ENCODE measurements at places on chromosomes 13 and 19.

DNA sequence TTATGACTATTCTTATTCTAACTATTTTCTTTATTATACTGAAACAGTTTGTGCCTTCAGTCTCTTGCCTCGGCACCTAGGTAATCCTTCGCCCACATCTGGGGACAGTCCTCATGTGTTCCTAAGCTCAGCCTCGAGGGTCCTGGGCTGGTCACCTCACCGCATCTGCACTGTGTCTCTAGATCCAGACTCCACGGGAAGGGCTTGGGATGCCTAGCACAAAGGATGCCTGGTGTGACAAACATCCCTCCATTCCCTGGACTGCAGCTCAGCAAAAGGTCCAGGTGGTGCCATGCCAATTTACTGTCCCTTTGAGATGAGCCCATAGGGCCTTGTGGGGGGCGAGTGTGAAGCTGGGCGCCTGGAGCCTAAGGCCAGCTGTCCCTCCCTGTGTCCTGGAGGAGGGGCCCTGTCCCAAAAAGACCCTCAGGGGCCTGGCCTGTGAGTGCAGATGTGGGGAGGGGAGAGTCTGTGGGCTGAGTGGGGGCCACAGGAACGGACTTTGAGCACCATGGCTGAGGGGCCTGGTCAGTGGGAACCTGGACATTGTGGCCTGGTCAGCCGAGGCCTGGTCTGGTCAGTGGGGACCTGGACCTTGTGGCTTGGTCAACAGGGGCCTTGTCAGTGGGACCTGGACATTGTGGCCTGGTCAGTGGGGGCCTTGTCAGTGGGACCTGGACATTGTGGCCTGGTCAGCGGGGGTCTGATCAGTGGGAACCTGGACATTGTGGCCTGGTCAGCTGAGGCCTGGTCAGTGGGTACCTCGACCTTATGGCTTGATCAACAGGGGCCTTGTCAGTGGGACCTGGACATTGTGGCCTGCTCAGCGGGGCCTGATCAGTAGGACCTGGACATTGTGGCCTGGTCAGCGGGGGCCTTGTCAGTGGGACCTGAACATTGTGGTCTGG is 45.1 kb upstream of the TPM4 start:
- DNase-seq: no peak

DNA sequence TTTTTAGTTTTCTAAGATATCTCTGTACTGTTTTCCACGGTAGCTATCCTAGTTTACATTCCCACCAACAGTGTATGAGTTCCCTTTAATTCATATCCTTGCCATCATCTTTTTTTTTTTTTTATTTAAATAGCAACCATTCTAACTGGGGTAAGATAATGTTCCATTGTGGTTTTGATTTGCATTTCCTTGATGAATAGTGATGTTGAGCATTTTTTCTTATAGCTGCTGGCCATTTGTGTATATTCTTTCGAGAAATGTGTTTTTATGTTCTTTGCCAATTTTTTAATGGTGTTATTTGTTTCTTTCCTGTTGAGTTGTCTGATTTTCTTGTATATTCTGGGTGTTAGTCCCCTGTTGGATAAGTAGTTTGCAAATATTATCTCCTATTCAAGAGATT is 454.8 kb downstream of the DACH1 start:
- no peak for DNase-seq

DNA sequence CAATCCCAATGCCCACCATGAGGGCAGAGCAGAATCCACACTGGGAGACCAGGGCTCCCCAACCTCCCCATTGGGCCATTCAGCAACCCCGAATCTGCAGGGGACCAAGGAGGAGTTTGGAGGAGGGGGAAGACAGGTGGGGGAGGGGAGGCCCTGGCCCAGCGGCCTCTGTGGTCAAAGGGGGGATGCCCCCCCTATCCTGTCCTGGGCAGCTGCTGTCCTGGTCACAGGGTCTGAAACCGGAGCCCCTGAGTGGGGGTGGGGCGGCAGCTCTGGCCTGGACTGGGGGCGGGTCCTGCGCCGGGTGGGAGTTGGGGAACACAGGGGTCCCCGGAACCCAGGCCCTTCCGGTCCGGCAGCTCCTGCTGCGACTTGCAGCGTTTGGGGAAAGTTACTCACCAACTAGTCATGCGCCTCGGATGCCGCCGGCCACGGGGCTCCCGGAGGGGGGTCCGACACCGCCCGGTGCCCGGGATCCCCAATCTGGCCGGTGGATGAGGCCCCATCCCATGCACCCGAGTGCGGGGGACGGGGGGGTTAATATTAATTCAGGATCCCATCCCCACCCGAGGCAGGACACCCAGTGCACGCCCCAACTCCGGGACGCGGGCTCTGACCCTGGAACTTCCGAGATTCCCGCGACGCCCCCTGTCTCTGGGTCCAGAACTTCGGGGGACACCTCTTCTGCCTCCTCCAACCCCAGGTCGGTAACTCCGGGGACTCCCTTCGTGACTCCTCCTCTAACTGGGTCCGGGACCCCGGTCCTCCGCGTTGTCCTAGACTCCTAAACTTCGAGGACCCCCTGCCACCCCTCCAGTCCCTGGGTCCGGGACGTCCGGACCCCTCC is 872 bp downstream of the HOMER3 start:
- peak; percentile 49 for DNase-seq

DNA sequence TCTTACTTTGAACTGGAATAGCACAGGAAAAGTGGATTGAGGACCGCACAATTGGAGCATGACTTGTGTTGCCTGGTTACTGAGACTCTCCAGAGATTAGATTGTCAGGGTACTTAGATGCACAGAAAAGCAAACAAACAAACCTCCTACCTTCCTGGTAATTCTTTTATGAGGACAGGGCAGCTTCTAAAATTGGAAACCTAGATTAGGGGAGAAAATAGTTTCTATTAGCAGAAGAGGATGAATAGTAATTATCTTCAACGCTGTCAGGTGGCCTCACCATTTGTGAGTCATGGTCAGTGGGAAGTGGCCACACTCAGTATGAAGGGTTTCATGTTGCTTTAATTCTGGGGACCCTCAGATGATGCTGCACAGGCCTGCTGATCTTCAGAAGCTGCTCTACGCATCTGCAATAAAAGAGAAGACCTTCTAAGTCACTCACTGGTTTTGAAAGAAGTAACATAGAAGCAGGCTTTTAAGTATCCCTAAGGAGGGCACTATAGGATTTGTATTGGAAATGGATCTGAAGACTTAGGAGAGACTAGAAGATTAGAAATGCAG is 106.8 kb downstream of the LACC1 start:
- no peak for DNase-seq

DNA sequence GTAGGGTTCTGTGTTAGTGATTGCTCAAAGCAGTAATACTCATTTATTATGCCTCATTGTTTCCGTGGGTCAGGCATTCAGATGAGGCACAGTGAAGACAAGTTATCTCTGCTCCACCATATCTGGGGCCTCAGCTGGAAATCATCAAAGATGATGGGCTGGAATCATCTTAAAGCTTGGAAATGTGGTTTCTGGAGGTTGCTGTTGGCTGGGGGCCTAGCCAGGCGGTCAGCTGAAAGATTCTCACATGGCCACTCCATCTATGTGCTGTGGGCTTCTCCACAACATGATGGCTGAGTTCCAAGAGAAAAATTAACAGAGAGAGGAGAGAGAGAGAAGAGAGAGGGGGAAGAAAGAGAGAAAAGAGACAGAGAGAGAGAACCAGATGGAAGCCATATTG is 75.5 kb downstream of the OLFM4 start:
- peak; percentile 75 for DNase-seq

DNA sequence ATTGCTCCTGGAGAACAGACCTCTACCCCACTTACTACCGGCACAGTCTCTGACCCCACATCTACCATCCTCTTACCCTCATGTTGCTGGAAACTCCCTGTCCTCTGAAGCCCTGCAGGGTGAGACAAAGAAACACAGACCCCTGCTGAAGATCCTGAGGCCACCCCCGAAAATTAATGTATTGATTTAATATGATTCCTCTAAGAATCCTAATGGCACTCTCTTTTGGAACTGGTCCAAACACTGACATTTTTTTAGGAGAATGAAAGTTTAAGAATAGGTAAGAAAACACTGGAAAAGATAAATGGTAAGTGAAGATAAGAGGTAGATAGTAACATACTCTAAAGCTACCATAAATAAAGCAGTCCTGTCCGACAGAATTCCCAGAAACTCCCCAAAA is 5.3 kb downstream of the DMKN start:
- no peak for DNase-seq

DNA sequence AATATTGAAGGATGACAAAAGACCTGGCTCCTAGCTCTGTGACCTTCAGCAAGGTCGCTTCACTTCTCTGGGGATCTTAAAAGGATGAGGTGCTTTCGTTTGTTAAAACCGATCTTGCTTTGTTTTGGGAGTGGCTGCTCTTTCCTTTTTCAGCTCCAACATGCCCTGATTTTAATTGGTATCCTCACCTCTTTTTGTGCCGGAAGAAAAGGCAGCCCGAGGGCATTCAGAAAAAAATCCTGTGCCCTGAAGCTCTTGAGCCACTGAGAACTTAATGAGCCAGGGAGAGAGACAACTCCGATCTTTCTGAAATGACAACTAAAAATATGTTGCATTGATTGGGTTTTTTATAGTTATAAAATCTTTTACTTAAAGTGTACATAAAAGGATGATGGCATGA is 19.4 kb downstream of the CLDN10 start:
- no peak for DNase-seq

DNA sequence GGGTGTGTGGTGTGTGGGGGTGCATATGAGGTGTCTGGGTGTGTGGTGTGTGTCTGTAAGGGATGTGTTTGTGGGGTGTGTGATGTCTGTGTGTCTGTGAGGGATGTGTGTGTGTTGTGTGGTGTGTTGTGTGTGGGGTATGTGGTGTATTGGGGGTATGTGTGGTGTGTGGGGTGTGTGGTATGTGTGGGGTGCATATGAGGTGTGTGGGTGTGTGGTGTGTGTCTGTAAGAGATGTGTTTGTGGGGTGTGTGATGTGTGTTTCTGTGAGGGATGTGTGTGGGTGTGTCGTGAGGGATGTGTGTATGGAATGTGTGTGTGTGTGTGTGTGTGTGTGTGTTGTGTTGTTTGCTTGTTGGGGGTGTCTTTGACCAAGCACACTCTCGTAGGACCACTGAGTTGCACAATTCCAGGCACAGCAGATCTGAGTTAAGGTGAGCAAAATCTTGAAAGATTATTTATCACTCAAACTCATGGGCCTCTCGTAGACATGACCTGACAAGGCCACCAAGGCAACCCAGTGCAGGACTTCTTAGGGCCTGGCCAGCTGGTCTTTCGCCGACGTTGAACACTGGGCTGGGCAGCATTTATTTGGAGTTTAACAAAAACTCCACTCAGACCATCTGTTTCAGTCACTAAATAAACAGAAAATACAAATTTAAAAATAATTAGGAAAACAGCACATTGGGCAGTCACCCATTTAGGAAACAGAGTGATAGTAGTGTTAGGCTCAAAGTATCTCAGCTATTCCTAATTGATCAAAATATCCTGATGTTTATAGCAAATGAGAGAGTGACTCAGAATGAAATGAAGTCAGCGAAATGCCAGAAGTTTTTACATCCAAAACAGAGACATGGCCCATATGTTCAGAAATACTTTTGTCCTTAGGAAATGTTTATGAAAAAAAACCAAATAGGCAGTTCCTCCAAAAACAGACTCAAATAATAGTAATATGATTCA is 301.1 kb downstream of the FGF9 start:
- peak; percentile 76 for DNase-seq

DNA sequence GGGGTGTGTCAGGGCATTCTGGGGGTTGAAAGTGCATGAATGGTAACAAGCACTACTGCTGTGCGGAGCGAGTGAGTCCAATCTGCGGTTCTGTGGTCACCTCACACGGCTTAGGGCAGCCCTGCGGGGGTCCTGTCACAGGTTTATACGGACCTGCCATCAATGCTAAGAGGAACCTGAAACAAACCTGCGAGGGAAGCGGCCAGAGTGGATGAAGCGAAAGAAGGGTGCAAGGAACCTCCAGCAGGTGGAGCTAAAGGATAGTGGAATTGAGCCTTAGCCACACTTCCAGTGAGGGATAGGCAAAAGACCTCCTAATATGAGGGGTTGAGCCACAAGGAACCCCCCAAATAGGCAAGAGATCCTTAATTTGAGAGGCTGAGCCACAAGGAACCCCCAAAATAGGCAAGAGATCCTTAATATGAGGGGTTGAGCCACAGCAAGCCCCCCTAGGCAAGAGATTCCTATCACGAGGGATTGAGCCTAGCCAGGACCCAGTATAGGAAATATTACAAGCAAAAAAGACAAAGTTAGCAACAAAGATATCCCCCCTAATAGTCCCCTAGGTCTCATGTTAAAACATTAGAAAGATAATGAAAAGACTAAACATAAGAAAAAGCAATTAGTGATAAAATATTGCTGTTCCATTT is 6.3 kb upstream of the ZNF69 start:
- peak; percentile 36 for DNase-seq

DNA sequence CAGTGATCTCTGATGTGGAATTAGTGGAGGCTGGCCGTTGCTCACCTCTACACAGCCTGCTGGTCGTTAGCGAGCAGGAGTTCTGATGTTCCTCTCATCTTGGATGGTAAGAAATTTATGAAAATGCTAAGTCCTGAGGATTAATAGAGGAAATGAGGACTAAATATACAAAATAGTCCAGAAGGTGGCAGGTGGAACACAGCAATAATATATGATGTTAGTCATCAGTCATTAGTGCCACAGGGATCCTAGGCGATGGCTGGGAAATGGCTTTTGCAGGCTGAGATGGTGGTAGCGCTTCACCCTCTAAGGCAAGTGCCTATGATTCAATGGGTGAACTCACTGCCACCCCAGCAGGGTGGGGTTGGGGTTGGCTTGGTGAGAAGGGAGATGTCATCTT is 338.6 kb upstream of the TMTC4 start:
- DNase-seq: no peak

GRCh38 chr19:10717054-10717355 is 874 bp upstream of the DNM2 start:
- DNase-seq: no peak

GRCh38 chr19:47005873-47006272 is 13.8 kb upstream of the NPAS1 start:
- no peak for DNase-seq

DNA sequence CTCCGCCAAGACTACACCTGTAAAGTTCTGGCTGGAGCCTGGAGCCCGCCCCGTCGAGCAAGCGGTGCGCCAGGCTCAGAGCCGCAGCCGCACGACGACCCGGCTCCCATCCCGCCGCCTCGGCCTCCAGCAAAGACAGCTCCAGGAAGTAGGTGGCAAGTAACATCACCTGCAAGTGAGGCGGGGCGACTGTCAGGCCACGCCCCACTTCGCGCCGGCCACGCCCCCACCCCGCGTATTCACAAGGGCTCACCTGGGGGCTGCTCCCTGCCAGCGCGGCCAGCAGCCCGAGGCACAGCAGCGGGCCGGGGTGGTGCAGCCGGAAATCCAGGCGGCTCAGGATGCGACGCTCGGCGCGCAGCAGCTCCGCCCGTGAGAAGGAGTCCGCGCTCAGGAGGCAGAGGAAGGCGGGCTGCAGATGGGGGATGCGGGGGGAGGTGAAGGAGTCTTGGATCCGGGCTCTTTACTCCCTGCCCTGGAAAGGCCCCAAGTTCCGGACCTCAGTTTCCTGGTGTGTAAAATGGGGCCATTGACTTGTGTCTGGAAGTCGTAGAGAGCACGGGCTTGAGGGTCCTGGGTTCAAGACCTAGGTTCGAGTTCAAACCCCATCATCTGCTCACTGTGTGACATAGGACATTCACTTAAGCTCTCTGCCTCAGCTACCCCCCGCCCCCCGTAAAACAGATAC is 3.2 kb downstream of the CCNP start:
- no peak for DNase-seq

GRCh38 chr13:112722433-112723263 is 32.8 kb downstream of the ATP11A start:
- DNase-seq: peak; percentile 73

Measured in fibroblast of skin of abdomen (primary cell).